ENCODE measurements at places on chromosomes 4 and X.

DNA sequence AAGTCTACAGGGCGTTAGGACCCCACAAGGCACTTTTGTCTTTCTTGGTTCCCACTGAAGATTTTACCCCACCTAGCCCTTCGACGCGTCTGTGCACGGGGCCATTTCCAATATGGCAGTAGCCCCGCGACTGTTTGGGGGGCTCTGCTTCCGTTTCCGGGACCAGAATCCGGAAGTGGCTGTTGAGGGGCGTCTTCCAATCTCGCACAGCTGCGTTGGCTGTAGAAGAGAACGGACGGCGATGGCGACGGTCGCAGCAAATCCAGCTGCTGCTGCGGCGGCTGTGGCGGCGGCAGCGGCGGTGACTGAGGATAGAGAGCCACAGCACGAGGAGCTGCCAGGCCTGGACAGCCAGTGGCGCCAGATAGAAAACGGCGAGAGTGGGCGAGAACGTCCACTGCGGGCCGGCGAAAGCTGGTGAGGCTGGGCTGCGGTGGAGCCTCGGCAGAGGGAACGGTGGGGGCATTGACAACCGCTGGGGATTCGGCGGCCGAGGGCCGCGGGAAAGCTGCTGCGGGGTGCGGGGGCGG lies at the start of gene USP11:
USP11 (plus strand) TSS at position 207 of the 530 bp plus-strand sequence; CDS start at position 242, 35 bp downstream.
- DNase-seq, result no peak

DNA sequence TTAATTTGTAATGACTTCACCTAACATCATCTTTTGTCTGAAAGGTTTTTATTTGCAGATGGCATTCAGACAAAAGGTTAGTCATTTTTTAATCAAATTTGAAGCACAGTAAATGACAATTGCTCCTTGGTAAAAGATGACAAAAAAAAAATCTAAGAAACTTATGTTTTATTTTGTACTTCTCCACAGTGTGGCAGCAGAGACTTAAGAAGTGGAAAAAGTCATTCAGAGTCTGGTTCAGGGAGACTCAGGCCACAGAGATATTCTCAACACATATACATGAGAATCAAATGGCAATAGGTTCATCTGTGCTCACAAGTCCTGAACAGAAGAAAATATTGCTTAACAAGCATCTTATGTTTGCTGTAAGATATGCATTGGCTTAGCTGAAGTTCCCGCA lies 436.2 kb downstream of the KCNIP4 start:
- DNase-seq, result peak; percentile 21

GRCh38 chr4:112858751-112859150 lies 190.7 kb upstream of the ANK2 start:
- DNase-seq, result no peak

- no peak for DNase-seq
Observed at GRCh38 chr4:74327762-74328161, 19.5 kb downstream of the EPGN start.

DNA sequence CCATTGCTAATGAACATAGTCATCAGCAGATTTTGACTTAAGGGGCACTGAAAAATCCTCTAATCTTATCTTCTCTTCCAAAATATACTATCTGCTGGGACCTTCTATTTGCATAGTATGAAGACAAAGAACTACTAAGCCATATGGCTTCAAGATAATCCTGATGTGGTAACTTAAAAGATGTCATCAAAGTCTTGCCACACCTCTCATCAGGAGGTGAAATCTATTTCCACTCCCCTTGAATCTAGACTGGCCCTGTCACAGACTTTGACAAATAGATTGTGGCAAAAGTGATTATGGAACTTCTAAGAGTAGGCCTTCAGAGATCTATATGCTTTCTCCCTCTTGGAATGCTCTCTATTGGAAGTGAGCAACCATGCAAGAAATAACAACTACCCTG lies 27.3 kb upstream of the TET2 start:
- DNase-seq, result no peak

DNA sequence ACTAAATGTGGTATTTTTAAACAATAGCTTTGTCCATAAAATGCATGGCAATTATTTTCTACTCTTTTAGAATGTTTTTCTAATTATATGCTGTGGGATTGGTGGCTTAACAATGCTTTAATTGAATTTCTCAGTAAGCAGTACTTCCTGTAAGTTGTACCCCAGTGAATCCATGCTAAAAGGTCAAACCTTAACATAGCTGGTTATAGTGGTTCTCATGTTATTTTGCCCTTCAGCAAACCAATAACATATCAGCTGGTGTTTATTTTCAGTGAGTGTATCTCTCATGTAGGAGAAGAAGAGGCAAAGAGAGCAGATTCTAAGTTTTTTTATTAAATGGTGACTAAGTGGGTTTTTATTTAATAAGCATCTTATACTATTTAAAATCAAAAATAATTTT lies 41.5 kb downstream of the BTC start:
- DNase-seq, result no peak

- DNase-seq, result no peak
Observed at GRCh38 chr4:136755531-136755916, 776.8 kb downstream of the PCDH18 start.

DNA sequence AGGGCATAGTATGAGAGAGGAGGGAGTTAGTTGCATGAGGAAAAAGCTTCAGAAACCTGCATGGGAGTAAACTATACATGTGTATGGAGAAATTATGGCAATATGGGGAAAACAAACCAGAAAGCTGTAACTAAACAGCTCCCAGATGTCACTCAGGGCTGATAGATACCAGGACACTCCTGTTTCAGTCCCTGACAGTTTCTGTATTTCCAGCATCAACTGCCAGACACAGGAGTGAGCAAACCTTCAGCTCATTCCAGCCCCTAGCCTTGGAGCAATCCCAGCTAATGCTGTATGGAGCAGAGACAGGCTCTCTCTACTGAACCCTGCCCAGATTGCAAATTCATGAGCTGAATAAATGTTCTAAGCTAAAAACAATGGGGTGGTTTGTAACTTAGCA lies 382.9 kb upstream of the MAGEB18 start:
- no peak for DNase-seq

GRCh38 chr4:112706840-112707207 lies 69.9 kb downstream of the LARP7 start:
- DNase-seq, result no peak

Measured in stromal cell of bone marrow (primary cell).